Metanephros (tissue), 2 donors: ENCODE measurements at places on chromosomes 5 and 9. TPM values are rescaled to one million over a fixed set of nuclear protein-coding genes. Genes with fewer than 3 reads are reported as not detected.

PCDHA11 gene
- 0.82 TPM for total RNA-seq

VLDLR gene
- 37.8 TPM for total RNA-seq

FYB1 gene
- total RNA-seq = 5.5 TPM

DMRT2 gene
- 7.0 TPM for total RNA-seq

PCDHGA5 gene
- total RNA-seq = 8.7 TPM

ADRA1B gene
- 1.5 TPM for total RNA-seq

CCNJL gene
- 4.5 TPM for total RNA-seq

CDH9 gene
- total RNA-seq = 10.2 TPM

ALDH7A1 gene
- 49.2 TPM for total RNA-seq

ELAVL2 gene
- total RNA-seq = 2.0 TPM

MARCOL gene
- not detected for total RNA-seq

INSL6 gene
- not detected for total RNA-seq

NTMT1 gene
- total RNA-seq = 26.6 TPM

TARS1 gene
- total RNA-seq = 62.7 TPM

KIF4B gene
- total RNA-seq = 0.12 TPM

COL15A1 gene
- 107 TPM for total RNA-seq
